Activated T-cell treated with anti-CD3 and anti-CD28 coated beads, Interleukin-2, amount 50 U/mL, for 72 hours (primary cell): ENCODE measurements at places on chromosomes 11 and 22. TPM values are rescaled to one million over a fixed set of nuclear protein-coding genes. Genes with fewer than 3 reads are reported as not detected.
A peak's percentile ranks its signal among the peaks of the same experiment; 100 is the strongest.

DNA sequence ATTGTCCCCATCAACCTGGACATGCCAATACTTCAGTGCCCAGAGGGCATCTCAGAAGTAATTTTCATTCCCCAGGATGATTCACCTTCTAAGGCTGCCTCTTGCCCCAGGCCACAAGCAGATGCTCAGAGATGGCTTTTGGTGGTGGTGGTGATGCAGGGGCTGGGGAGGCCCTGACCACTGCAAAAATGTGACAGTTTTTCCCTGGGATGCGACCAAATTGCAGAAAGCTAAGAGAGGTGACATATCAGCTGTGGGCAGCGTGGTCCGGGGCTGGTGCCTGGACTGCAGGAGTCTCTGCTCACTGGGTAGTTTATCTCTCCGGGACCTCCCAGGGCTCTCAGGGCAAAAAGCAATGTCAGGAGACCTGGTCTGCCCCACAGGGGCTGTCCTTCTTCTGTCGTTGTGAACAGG, 39.7 kb upstream of the ACCSL start:
- no peak for DNase-seq

DNA sequence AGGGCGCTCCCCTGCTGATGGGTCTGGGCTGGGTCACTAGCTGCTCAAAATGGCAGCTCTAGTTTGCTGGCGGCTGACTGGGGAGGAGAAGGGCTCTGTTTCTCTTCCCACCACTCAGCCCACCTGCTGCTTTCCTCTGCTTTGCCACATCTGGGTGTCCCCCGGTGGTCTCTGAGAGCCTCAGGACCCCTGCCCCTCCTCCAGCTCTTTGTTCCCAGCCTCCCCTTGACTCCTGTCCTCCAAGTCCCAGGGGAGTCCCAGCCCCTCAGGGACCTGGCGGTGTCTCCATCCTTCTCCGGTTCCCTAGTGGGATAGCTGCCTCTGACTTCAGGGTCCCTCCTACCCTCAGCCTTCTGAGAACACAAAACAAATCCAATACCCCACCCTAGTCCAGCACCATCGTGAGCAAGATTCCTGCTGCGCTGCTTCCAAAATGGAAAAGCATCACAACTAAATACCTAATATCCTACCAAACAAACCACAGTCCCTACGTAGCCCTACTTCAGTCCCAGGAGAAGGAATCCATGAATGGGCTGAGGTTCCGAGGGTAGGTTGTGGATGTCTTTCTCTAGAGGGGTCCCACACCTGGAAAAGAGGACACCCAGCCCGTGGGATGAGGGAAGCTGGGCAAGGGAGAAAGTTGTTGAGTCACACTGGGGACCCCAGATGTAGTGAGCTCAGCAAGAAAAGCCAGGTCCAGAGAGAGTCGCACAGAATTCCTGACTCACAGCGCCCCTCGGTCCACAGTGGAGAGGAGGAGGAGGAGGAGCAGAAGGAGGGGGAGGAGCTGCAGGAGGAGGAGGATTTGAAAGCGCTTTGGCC, 45.0 kb upstream of the NNMT start:
- DNase-seq, result no peak

GRCh38 chr11:121688860-121689614, 236.3 kb upstream of the SORL1-AS1 start:
- DNase-seq, result no peak

- no peak for DNase-seq
Observed at GRCh38 chr11:17331669-17332068, 19.9 kb upstream of the NCR3LG1 start.

DNA sequence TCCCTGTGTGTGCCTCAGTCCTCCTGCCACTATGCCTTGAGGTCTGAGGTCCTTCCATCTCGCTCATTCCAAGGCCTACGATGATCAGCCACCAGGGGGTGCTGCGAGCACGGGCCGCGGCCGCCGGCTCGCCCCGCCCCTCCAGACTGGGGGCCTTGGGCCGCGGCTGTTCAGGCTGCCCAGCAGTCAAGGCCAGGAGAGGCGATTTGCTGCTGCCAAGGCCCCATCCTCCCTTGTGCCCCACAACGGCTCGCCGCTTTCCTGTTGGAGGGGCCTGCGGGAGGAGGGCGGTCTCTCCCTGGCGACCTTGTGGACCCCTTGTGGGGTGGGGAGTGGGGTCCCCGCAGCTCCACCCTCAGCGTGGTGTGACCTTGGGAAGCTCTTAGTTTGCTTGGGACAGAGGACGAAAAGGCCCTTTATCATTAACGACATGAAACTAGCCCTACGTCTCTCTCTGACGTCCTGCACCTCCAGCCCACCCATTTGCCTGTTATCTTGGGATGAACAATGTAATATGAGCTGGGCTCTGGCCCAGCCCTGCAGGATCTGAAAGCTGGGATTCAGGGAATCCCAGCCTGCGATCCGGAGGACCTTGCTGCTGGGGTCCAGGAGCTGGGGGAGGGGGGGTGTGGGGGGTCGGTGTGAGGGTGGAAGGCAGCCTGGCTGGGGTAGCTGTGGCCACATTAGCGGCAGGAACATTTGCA, 5.3 kb upstream of the GALR3 start:
- DNase-seq, result peak; percentile 91

GRCh38 chr11:76069001-76069400, 137.3 kb downstream of the WNT11 start:
- DNase-seq, result no peak

GRCh38 chr11:116712428-116712827, 60.4 kb downstream of the BUD13 start:
- no peak for DNase-seq

ZNF280A gene
- not detected for total RNA-seq

NXPE1 gene
- total RNA-seq, result not detected
